ENCODE measurements at places on chromosomes 6 and 20.

GRCh38 chr6:118377711-118378414 is 170.2 kb upstream of the PLN start:
- no peak for DNase-seq

DNA sequence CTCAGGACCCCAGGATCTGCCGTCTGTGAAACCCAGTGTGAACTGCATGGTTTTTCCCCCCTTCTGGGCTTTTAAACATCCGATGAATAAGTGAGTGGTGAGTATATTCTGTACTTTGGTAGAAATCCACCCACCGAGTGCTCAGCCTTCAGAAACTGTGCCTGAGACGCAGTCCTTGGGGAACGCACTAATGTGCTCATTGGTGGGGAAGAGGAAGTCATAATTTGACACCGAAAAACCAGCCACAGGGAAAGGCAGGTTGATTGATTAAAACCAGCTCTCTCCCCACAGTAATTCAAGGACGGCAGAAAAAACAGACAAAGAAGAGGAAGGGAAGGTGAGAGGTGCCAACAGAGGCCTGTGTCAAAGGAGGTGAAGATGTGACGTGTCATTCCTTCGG is 21.7 kb downstream of the EDN3 start:
- no peak for DNase-seq

DNA sequence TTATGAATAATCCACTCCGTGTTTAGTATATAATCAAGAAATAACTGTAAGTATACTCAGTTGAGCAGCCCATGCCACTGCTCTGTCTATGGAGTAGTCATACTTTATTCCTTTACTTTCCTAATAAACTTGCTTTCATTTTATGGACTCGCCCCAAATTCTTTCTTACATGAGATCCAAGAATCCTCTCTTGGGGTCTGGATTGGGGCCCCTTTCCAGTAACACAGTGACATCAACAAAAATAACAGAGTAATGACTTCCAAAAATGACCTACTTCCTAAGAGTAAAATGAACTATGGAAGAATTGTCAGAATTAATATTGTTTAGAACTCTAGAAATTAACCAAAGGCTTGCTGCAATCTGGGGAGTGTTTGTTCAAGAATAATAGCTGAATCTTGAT is 8.8 kb downstream of the OR2H1 start:
- no peak for DNase-seq

DNA sequence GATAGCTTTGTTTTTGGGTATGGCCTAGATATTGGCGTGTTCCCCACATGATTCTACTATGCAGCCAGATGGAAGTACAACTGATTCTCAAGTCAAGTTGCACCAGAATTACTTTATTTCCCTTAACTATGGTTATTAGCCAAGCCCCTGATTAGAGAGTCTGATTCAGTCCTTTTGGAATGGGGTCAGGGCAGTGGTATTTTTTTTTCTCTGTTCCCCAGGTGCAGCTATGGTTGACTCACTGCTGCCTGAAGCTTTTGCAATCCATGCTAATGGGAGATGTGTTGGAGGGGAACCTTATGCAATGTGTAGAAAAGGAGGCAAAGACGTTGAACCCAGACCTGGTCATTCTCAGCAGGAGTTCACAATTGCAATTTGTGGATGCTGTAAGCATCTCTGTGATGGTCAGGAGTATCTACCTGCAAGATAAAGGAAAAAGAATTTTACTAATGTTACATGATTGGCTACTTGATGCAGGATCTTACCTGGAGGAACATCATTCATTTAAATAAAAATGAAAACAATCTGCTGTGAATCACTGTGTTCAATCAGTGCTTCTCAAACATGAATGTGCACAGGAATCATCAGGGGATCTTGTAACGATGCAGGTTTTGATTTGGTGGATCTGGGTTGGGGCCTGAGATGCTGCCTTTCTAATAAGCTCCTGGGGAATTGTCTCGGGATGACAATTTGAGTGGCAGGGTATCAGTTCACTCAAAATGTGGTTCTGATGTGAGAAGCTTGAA is 49.4 kb downstream of the PFDN4 start:
- DNase-seq = no peak

- no peak for DNase-seq
These were observed 8.9 kb downstream of the GLP1R start for GRCh38 chr6:39057251-39058155.

GRCh38 chr20:8019998-8020247 is 362 bp upstream of the TMX4 start:
- no peak for DNase-seq

- DNase-seq = no peak
These were observed 294.2 kb downstream of the OGFRL1 start for GRCh38 chr6:71582820-71583219.

GRCh38 chr20:21100578-21101452 is 5.3 kb downstream of the LINC00237 start:
- DNase-seq = peak; percentile 73

GRCh38 chr20:50215101-50215690 is 24.6 kb downstream of the CEBPB start:
- no peak for DNase-seq

- no peak for DNase-seq
These were observed 97.2 kb upstream of the RIN2 start for GRCh38 chr20:19660808-19661378.

GRCh38 chr6:83976037-83976755 is 57.4 kb upstream of the MRAP2 start:
- no peak for DNase-seq

- DNase-seq = peak; percentile 70
These were observed at the start of gene C6orf47 for GRCh38 chr6:31660381-31661261. TSS of gene C6orf47 (minus strand) at chr6:31660778. CDS start at chr6:31659947, 831 bp downstream.

DNA sequence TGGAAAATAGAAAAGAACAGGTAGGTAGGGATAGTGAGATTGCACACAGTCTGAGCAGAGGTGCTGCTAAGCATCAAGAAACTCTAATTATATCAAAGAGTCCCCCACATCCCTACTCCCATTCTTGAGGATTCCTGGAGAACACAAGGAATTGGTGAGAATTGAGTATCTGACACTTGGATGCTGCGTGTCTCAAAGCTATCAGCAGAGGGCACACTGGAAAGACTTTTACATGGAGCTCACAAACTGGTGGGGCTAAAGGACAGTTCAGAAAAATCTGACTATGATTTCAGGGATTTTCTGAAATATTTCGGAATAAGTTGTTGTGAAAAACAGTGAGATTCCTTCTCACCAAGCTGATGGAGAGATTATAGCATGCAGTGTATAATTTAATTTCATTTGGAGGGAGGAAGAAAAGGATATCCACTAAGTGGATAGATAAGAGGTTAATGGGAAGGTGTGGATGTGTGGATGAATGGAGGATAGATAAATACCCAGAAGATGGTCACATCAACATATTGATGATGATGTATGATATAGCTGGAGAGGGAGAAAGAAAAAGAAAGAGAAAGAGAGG is 215.4 kb upstream of the DEFB112 start:
- no peak for DNase-seq

- no peak for DNase-seq
These were observed 77.6 kb upstream of the SASH1 start for GRCh38 chr6:148265054-148265453.

- no peak for DNase-seq
These were observed 27.2 kb upstream of the EFHC1 start for GRCh38 chr6:52392944-52393343.

DNA sequence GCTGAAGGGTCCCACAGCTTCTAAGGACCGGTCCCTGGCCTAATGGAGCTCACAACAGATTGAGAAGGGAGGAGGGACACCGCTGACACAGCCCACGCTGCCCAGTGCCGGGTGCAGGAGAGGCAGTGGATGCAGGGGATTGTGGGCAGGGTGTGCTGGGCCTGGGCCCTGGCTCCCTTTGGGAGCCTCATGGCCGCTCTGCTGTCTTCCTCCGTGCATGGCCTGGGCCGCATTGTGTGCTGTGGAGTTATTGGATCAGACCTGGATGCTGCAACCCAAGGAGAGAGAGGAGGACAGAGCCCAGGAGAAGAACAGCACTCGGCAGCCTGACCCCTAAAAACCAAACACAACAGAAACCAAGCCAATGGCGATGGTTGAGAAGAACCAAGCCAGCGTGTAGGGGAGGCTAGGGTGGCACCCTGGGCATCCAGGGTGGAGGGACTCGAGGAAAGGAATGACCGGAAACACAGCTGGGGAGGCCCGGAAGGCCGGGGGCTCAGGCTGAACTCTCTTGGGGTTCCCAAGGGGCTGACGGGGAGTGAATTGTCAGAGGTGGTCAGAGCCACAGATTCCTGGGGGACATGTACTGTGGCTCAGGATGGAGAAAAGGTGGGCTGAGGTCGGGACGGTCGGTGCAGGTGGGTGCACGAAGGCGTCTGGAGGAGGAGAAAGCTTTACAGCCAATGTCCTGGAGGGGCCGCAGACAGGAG is 41.0 kb downstream of the ERMARD start:
- no peak for DNase-seq

- no peak for DNase-seq
These were observed 27.4 kb upstream of the SLC24A3 start for GRCh38 chr20:19185083-19185482.

DNA sequence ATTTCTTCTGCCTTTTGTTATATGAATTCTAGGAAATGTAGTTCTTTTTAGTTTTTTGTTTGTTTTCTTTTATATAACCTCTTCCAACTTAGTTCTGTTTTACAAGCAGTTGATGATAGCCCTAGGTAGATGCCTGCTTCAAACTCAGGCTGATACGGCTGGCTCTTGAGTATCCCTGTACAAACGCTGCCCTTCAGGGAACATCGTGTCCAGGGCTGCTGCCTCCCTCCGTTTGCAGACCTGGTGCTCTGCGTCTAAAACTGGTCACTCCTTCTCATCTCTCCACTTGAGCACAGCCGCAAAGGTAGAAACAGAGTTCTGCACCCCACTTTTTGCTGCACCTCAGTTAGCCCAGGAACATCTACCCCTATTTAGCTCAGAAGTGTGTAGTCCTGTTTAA is 310.1 kb downstream of the PRL start:
- no peak for DNase-seq

GRCh38 chr6:36985808-36986703 is at the start of gene MTCH1:
TSS of gene MTCH1 (minus strand) at chr6:36986196. CDS start at chr6:36986173, 23 bp downstream.
- DNase-seq = peak; percentile 90

DNA sequence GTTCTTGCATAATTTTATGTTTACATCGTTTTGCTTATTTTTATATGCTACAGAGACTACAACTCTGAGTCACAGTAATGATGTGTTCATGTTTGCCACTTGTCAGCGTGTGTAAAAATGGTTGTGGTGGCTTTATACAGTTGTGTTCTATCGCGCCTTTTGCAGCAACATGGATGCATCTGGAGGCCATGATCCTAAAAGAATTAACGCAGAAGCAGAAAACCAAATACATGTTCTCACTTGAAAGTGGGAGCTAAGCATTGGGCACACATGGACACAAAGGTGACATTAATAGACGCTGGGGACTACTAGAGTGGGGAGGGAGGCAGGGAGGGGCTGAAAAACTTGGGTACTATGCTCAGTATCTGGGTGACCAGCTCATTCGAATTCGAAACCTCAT is 996 bp upstream of the SEC23B start:
- DNase-seq = peak; percentile 47

DNA sequence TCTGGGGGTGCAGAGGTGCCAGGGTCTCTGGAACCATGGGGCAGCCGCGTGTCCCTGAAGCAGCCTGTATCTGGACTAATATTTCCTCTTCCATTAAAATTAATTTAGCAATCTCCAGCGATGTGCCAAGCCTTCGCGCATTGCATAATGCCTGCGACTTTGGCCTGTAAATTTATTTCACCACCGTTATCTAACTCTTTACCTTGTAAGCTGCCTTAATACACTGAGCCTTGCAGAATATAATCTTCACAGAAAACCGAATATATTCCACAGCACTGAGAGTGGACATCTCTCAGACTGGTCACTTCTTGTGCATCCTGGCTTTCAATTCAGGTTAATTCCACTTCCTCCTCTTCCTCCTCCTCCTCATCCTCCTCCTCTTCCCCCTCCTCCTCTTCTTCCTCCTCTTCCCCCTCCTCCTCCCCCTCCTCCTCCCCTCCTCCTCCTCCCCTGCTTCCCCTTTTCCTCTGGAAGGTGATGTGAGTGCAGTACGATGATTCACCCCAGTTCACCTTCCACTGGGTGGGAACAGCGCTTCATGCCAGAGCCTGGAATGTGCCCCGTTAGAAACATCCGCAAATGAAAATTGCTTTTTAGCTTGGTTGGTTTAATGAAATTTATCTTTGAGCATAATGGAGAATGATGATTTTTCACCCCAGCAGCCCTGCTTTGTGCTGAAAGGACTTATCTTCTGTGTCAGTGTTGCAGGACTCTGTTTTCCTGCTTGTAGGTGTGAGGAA is 101.4 kb downstream of the CDH4 start:
- no peak for DNase-seq

DNA sequence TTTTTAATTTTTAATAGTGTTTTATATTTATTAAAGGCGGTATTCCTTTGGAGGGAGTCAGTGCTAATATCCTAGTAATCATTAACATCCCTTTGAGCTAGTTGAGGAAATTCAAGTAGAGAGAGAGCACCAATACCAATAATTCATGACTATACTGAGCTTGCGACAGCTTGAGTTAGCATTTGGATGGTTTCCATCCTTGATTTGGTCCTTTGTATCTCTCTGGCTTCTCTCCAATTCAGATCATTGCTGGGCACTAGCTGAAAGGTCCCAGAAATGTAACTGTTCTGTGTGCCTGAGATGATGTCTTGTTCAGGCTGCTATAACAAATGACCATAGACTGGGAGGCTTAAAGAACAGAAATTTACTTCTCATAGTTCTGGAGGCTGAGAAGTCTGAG is 77.0 kb downstream of the RNF144B start:
- DNase-seq = no peak

DNA sequence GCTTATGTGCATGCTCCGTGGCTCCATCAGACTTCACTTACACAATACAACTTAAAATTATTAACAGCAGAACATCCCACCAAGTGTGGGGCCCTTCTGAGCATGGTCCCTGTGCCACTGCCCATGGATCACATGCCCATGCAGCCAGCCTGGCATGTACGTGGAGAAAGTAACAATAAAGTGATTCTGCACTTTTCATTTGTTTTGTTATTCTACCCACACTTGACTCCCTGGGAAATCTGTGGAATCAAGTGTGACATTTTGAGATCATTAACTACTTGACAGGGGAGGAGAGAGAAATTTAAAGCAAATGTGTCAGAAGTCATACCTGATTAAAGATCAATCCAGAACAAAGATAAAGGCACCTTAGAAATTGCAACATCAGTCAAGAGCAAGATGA is 112.0 kb downstream of the ISM1 start:
- no peak for DNase-seq

DNA sequence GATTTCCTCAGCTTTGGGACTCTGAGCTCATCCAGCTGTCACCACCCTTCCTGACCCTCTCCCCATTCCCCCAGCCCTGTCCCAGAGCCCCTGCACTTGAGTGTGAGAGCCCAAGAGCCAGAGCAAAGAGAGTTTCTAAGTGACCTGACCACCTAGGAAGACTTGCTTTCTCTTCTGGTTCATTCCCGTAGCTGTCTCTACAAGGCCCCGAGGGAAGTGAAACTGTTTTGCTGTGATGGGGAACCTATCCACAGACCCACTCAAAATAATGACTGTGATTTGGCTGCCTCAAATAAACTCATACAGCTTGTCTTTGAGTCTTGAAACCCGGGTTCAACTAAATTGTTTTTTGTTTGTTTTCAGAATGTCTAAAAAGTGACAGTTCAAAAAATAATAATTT is 74.6 kb upstream of the XRN2 start:
- DNase-seq = no peak

Data from stimulated activated naive CD8-positive, alpha-beta T cell treated with anti-CD3 and anti-CD28 coated beads, Interleukin-15, amount 100 ng/mL, for 72 hours (primary cell).